Brain (organoid and tissue), 16 donors: ENCODE measurements at places on chromosomes 7 and 10. TPM values are rescaled to one million over a fixed set of nuclear protein-coding genes. Genes with fewer than 3 reads are reported as not detected.

Gene CALY
- 52.8 TPM for polyA plus RNA-seq

Gene PRLHR
- not detected for polyA plus RNA-seq

Gene BMPER
- 2.1 TPM for polyA plus RNA-seq

Gene C10orf90
- polyA plus RNA-seq, result 9.6 TPM

Gene PTPRZ1
- 26.3 TPM for polyA plus RNA-seq

Gene ITPRID1
- 0.24 TPM for polyA plus RNA-seq

Gene PPP1R17
- polyA plus RNA-seq, result 0.46 TPM

Gene EFCAB10
- 0.51 TPM for polyA plus RNA-seq
